ENCODE measurements at places on chromosomes 11 and 22.

GRCh38 chr22:38284042-38284402 is 11.2 kb upstream of the TMEM184B start:
- DNase-seq: no peak

DNA sequence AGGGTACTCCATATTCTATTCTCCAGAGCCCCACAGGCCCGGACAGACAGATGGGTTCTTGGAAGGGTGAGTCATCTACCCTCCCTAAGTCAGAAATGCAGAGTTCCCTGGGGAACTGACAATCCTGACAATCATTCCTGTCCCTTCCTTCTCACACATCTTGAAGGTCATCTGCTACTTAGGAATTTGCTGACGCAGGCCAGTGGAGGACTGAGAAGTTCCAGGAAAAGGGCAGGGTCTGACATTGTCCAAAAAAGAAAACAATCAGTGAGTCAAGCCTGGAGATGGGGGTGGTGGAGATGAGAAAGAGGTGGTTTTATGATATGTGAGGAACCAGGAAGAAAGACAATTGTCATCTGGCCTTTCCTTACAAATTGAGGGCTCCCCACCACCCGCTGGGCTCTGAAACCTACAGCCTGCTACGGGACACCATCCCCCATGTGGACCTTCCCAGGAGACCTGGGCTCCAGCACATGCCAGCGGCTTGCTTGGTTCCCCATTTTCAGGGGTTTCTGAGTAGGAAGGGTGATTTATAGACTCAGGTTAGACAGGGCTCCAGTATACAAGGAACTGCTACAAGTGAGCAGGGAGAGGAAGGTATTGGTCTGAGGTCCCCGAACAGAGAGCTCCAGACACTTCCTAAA is 12.9 kb downstream of the CD59 start:
- peak; percentile 86 for DNase-seq

DNA sequence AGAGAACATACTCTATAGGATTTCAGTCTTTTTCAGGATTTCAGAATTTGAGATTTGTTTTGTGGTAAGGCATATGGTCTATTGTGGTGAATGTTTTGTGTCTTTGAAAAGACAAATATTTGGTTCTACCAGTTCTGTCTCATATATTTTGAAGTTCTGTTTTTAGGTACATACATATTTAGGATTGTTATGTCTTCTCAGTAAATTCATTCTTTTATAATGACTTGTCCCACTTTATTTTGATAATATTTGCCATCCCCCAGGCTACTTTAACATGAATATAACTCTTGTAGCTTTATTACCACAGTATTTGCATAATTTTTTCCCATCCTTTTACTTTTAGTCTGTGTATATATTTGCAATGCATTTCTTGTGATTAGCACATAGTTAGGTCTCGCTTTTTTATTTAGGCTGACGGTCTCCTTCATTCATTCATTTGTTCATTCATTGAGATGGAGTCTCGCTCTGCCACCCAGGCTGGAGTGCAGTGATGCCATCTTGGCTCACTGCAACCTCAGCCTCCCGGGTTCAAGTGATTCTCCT is 32.1 kb downstream of the MTMR3 start:
- no peak for DNase-seq

- DNase-seq: no peak
Measured at GRCh38 chr11:131094827-131095226, 178.5 kb upstream of the SNX19 start.

DNA sequence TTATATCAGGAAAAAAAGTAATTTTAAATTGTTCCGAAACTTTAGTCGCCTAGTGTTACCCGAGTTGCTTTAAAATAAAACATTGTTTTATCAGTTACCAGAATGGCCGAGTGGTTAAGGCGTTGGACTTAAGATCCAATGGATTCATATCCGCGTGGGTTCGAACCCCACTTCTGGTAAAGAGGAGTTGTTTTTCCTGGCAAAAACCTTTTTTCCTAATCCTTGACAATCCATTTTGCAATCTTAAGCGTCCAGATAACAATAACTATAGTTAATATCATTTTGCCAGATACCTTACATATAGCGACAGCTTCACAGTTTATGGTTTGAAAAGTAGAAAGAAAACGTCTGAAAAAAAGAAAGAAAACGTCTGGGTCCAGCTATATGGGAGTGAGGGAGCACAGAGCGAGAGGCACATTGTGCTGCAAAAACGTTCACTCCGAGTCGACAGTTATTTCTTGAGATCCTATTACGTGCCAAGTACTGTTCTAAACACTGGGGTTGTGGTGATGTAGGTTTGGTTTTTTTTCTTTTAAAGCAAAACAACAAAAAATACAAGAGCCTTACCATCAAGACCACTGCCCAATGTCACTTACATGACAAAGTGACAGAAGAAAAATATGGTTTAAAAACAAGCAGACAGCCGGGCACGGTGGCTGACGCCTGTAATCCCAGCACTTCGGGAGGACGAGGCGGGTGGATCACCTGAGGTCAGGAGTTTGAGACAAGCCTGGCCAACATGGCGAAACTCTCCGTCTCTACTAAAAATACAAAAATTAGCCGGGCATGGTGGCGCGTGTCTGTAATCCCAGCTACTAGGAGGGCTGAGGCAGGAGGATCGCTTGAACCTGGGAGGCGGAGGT is 40.6 kb downstream of the OR4D9 start:
- peak; percentile 76 for DNase-seq

GRCh38 chr22:43537019-43537585 is 125.3 kb downstream of the MPPED1 start:
- peak; percentile 20 for DNase-seq

- peak; percentile 82 for DNase-seq
Measured at GRCh38 chr11:125075900-125076317, 12.8 kb downstream of the SLC37A2 start.

DNA sequence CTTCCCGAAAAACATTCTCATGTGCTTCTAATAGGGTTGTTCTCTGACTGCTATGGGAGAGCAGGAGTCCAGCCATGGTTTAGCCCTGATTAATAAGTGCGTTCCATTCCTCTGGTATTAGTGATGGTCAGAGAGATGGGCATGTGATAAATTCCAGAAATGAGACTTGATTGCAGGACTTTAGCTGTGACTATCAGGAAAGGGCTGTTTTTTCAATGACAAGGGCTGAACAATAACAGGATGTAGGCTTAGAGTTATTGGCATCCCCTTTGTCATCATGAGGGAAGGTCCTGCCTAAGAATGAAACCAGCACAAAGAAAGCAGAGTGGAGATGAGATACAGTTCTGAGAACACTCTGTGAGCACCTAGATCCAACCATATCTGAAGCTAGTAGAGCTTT is 494.6 kb downstream of the MIAT start:
- no peak for DNase-seq

DNA sequence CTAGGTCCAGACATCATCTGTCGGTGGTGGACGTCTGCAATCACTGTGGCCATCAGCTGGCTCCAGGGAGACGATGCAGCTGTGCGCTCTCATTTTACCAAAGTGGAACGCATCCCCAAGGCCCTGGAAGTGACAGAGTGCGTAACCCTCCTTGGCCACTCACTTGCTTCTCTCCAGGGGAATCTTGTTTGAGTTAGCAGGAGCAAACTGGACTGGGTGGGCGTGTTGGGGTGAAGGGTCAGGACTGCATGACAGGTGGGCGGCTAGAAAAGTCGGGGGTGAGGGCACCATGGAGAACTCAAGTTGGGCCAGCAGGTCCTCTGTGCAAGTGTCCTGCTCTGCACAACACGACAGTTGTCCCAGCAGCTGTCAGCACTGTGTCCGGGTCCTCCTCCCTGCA is 16.2 kb downstream of the SHISA8 start:
- no peak for DNase-seq

- no peak for DNase-seq
Measured at GRCh38 chr11:1387961-1388762, 1.6 kb upstream of the BRSK2 start.

GRCh38 chr11:97965849-97966646 is 1054.7 kb upstream of the CNTN5 start:
- peak; percentile 91 for DNase-seq

DNA sequence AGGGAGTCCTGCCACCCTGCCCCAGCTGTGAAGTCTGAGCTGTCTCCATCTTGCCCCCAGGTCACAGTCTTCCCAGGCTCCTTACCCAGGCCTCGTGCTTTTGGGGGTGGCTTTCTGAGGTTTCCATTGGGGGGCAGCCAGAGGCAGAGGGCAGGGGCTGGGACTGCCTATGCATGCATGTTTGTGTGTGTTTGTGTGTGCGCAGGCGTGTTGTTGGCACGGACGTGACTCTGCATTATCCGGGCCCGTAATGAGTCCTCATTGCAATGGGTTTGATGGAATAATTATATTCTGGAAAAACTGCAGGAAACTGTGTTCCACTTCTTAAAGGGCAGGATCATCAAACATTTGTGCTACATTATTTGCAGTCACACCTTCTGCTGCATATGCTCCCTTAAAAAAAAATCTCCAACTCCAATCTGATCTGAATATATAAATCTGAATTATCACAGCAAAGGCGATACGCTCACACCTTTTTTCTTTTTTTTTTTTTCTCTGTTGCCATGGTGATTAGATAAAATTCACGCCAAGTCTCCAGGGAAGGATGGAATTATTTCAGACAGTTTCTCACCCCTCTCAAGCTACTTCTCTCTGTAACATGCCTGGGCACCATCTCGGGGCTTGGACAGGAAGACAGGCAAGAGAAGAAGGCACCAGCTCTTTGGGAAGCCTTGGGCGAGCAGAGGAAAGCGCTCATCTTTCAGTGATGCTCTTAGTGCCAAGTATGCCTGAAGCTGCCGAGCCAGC is 45.9 kb downstream of the DSCAML1 start:
- DNase-seq: no peak

GRCh38 chr22:26443901-26444690 is 15.0 kb downstream of the ASPHD2 start:
- DNase-seq: no peak

DNA sequence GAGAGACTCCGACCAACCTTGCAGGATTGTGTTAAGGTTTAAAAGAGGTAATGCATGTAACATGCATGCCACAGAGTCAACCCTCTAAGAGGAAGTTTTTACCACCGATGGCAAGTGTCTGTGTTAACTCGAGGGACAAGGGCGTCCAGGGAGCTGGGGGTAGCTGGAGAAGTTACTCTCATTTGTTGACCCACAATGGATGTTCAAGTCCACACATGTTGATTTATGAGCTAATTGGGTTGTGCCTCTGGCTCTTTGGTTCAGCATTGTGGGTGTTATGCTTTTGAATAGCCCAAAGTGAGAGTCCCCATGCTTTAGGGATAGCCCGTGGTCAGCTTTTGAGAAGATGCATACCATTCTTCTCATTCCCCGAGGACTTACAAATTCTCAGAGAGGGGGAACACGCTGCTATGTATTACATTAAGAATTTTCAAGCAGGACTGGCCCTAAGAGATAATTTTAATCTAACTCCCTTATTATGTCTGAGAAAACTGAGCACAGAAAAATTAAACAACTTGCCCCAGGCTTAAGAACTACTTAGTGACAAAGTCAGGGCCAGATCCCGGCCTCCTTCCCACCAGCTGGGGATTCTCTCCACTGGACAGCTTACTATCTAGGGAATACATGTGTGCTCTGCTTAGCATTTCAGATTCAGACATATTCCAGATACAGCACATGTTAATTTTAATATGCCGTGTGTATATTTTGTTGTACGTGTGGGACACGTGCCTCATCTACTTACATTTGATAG is 5.2 kb upstream of the PLET1 start:
- DNase-seq: peak; percentile 21
